ENCODE measurements at places on chromosomes 1 and 21.

GRCh38 chr1:12333036-12333785 is 103.4 kb downstream of the VPS13D start:
- DNase-seq: no peak

GRCh38 chr1:156412653-156413321 is 43.8 kb downstream of the RHBG start:
- DNase-seq: no peak

- no peak for DNase-seq
Observed at GRCh38 chr1:93200086-93200620, 19.6 kb downstream of the CCDC18 start.

DNA sequence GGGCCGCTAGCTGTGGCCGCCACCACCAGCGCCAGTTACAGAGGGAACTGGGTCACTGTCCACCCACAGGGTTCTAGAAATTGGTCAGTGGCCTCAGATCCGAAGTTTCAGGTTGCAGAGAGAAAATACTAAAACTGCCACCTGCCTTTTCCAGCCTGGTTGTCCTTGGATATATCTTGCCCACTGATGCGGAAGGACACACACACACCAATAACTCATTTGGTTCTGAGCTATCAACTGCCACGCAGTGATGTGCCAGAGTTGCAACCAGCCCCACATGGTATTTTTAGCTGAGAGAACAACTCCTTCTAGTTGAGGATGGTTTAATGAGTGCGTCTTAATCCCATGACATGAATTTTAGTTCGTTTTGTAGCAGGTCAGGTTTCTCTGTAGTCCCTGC is 68.1 kb downstream of the SH3BGR start:
- DNase-seq: no peak

GRCh38 chr1:220699044-220699443 is 8.9 kb downstream of the C1orf115 start:
- DNase-seq: no peak

DNA sequence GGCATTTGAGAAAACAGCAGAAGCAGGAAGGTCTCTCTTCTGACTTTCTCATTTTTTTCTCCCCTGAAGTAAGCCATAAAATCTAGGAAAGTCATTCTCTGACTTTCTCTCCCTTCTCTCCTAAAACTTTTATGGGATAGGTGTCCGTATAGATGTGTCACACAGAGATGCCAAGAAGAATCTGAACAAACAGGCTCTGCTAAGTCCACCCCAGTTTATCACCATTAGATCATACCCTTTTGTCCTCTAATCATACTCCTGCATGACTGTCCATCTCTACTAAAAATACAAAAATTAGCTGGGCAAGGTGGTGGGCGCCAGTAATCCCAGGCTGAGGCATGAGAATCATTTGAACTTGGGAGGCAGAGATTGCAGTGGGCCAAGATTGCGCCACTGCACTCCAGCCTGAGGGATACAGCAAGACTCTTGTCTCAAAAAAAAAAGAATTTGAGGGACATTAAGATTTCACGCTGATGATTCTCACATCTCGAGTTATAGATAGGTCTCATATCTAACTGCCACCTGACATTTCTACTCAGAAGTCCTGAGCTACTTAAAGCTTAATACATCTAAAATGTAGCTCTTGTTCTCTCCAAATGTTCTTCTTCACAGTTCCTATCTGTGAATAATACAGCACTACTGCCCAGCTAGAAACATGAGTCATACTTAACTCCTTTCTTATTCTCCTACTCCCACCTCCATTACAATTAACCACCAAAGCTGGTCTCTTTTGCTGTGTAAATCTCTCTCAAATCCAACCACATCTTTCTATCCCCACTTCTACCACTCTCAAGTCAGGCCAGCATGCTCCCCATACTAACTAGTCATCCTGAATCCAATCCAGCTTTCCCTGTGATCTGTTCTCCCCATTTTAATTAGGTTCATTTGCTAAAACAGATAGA is 47.7 kb downstream of the ZNF644 start:
- DNase-seq: peak; percentile 15

- DNase-seq: no peak
Observed at GRCh38 chr1:187384504-187384903, 555.8 kb downstream of the PLA2G4A start.

DNA sequence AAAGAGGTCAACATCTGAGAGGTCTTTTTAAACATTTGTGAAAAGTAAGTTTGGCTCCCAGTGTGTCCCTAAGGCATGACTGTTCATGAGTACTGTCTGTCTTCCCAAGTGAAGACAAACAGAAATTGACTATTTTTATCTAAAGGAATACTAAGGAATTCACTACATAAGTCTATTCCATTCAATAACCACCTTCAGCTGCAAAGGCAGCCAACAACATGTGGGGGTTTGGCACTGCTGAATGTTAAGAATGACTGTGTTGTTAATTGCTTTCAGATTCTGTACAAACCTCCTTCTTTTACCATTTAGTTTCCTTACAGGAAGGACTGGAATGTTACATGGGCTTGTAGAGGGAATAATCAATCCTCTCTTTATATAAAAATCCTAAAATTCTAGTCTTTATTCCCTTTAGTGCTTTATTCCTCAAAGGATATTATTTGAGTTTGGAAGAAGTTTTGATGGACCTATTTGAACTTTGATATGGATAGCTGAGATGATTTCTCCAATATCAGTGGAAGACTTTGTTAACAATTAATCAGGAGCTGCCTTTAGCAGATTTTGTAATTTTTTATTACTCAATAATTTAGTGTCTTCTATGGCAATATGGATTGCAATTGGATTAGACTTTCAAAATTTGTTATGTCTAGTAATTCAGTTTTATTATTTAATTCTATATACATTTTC is 201.7 kb upstream of the CHRM3 start:
- DNase-seq: no peak

Measured in HTR-8/SVneo (cell line).